Activated CD4-positive, alpha-beta T cell treated with anti-CD3 and anti-CD28 coated beads, Interleukin-10, Interleukin-2, amounts not matched to agents 100 ng/mL and 50 ng/mL, durations not matched to agents 16 hours and 8 hours (primary cell): ENCODE measurements at places on chromosomes 2 and 18.

GRCh38 chr18:44579745-44580144, 100.9 kb upstream of the SETBP1 start:
- no peak for DNase-seq

DNA sequence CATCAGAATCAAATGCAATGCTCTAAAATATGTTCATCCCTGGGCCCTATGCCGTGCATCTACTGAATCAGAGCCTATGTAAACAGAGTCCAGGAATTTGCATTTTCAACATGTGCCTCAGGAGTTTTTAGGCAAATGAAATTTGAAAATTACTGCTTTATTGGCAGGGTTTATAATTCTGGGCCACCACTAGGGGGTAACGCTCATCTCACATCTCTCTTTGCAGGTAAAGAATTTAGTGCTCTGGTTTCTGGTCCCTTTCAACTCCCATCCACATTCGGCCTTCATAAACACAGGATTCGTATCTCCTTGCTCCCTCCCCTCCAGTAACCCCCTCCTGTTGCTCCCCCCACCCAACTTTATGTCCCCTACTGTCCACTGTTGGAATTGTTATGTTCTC, 49.3 kb downstream of the LYPD6B start:
- DNase-seq = no peak

DNA sequence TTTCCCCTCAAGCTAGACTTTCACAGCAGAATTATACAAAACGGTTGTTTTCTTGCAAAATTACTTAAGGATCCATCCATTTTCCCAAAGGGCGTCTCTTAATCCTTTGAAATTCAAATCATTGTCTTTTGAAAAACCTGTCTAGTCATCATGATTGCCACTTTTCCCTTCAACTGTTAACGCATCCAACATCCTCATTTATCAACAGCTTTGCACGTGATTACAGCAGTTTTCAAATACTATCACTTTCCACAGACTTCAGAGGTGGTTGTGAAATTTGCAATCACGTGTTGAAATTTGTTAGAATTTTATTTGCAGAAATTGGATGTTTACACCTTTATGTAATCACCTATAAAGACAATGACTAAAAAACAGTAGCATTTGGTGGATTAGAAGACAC, 304.4 kb upstream of the SLC39A10 start:
- DNase-seq = no peak

- no peak for DNase-seq
Observed at GRCh38 chr2:165815299-165816141, 21.5 kb upstream of the GALNT3 start.

- DNase-seq = no peak
Observed at GRCh38 chr2:38905251-38905650, 15.6 kb downstream of the ARHGEF33 start.

DNA sequence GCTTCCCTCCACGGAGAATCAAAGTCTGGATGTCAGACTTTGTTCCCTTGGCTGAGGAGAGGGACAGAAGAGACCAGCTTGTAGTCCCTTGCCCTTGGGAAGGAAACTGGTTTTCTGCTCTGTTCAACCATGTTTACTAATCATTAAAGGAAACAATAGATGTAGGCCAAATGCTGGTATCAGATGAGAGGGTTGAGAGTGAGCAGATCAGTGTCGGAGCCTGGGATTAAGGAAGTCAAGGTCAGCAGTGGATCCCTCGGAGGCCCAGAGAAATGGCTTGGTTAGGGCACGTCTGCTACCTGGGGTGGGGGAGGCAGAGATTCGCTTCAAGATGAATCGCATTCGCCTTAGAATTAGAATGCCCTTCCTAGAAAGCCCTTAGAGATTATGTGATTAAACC, 109.1 kb downstream of the MYCN start:
- no peak for DNase-seq

DNA sequence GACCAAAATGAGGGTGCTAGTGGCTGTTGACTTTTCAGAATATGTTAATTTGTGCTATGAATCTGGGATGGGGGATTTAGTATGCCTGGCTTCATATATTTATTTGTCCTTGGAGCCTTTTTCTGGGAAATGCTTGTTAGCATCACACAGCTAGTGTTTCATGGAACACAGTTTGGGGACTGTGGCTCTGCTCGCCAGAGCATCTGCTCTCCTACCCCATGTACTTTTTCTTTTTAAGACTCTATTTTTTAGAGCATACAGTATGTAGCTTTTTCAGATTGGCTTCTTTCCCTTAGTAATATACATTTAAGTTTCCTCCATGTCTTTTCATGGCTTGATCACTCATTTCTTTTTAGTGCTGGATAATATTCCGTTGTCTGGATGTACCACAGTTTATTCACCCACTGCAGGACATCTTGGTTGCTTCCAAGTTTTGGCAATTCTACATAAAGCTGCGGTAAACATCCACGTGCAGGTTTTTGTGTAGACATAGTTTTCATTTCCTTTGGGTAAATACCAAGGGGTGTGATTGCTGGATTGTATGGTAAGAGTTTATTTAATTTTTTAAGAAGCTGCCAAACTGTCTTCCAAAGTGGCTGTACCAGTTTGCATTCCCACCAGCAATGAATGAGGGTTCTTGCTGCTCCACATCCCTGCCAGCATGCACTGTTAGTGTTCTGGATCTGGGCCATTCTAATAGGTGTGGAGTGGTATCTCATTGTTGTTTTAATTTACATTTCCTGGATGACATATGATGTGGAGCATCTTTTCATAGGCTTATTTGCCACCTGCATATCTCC, 44.1 kb downstream of the EFR3B start:
- DNase-seq = no peak

DNA sequence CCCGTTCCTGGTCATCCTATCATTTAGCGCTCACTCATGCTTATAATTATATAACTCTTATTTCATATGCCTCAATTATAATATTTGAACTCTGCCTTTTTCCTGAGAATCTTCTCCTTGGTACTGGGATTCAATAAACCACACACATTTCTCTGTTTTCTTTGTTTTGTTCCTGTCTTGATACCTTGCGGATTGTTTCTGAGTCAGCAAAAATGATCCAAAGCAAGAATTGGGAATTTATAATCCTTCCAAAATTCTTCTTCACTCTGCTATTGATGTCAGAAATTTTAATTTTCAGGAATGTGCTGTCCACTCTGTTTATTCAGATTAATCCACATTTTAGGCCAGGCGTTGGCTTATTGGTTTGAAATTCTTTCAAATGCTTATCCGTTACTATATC, 886.0 kb downstream of the SUCLG1 start:
- DNase-seq = no peak

- DNase-seq = no peak
Observed at GRCh38 chr2:118351796-118352195, 263.5 kb downstream of the INSIG2 start.

DNA sequence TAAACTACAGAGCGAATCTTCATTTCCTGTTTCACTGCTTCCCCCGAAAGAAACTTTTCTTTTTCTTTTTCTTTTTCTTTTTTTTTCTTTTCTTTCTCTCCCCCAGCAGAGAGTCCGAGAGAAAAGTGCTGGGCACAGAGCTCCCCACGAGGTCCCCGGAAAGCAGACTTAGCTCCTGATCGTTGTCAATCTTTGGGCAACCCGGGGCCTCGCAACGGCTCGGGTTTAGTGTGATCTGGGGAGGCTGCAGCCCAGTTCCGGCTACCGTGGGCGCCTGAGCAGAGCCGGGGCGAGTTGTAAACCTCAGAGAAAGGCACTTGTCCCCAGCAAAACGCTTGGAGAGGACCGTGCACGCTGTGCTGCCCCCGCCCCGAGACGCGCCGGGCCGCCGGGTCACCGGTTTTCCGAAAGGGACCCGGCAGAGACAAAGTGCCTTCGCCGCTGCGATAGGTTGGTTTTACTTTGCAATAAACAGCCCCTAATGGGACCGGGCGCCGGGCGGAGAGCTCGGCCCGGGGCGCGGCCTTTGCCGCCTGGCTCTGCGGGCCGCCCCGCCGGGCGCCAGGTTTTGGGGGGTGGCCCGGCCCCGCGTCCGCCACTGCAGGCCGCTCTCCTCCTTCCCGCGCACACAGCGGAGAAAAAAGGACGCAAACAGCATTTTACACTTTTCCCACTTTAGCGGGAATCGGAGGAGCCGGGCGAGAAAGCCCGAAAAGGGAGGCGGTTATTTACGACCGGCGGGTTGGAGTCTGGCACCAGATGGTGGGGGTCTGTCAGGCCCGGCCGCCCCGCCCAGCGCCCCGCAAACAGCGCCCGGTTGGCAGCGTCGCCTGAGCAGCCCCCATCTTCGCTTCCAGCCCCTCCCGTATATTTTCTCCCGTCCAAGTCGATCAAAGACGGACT, 136.0 kb downstream of the INSIG2 start:
- DNase-seq = peak; percentile 49

DNA sequence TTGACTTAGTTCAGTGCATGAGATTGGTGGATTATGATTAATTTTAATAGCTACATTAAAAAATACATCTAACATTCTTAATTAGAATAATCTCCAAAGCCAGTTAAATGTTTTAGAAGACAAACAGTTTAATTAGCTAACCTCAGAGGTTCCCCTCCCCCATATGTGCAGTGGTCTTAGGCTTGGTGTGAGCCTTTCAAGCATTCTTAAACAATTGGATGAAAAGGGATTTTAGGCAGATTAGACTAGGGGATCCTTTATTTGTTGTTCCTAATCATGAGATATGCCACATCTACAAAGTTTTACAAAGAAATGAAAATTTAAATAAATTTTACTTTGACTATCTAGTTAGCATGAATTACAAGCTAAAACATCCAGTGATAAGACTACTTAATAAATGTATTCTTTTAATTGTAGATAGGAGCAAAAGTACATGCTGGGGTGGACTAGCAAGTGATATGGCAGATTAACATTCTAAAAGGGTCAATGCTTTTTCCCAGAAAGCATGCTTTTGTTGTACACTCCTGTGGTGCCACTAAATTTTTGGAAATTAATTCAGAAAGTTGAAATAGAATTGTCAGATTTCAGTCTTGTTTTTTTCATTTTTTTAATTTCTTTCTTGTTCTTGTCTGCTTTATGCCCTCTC, 42.7 kb upstream of the OTX1 start:
- no peak for DNase-seq

DNA sequence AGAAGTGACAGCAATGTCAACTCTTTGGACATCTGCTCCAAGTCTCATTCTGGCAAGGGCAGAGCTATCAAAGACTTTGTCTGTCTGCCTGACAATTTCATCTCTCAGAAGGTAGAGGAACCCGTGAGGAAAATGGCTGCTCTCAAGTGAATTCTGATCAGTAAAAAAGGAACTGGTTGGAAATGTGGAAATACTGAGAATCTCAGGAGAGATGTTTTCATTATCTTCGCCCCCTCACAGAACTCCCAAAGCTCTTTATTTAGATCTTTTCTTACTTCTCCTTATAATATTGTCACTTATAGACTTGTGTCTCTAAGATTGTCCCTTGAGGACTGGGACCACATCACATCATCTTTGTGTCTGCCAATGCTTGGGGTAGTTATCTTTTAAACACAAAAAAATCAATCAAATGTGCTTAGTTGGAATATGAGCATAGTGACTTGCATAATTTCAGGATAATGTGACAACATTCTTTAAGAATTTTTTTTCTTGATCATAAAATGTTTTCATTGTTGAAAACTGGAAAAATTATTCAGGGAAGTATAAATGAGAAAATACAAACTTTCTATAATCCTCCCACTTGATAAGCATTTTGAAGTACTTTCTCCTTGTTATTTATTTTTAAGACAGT, 68.2 kb upstream of the ITGB6 start:
- DNase-seq = no peak

- DNase-seq = no peak
Observed at GRCh38 chr18:55546851-55547704, 40.9 kb downstream of the TCF4 start.

DNA sequence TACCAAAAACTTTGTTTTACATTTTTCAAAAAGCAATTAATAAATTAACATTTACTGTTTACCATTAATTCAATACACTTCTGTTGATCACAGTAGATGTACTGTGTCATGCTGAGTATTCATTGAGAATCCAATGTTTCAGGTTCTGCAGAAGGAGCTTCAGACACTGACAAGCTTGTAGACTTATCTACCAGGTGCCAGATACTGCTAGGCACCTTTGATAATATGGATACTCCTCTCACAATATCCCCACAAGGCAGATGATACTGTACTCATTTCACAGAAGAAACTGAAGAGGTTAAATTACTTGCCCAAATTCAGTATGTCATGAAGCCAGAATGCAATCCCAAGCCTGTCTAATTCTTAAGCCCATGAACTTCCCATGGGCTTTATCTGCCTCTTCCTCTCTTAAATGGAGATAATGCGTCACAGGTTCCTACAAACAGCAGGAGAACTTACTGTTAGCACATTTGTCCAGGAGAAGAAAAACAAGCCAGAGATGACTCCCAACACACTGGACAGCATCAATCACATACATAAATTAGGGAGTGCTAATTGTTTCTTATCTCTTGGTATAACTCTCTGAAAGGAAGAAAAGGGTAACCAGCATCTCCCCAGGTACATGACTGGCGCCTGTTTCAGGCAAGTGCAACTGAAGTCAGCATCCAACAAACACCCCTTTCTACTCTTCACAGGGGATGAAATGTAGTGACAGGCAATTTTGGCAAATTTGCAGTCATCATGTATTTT, 27.4 kb downstream of the ITSN2 start:
- no peak for DNase-seq

DNA sequence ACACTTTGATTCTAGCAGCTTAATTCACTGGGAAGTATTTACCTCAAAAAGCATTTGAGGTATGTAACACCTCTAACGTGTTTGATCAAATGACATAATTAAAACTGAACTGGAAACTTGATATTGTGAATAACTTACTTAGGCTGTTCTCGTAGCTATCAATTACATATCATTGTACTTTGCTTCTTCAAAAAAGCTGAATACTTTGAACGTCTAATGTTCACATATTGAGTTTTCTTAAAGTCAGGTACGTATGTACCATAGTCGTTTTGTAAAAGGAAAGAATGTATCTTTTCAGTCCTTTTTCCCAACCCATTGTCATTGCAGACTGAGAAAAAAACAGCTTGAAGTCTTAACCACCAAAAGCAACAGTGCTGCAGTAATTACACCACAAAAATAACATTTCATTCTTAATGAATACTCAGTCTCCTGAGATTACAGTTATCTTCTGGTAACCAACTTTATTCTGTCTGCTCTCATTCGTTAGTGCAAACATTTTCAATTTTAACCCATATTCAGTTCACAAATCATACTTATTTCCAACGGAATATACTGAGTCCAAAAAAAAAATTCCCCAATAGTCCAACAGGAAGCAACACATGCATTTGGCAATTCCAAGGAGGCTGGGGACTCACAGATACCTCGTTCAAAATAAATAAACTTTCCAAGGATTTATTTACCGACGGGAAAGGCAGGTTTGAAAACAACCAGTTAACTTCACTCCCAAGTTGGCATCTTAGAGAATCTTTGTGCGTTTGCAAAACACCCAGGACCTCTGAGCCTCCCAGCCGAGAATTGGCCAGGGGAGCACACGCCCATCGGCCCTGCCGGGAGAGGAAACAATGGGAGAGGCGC, 1.1 kb downstream of the CHN1 start:
- peak; percentile 11 for DNase-seq

GRCh38 chr2:160063879-160064612, 1.6 kb upstream of the PLA2R1 start:
- DNase-seq = no peak

DNA sequence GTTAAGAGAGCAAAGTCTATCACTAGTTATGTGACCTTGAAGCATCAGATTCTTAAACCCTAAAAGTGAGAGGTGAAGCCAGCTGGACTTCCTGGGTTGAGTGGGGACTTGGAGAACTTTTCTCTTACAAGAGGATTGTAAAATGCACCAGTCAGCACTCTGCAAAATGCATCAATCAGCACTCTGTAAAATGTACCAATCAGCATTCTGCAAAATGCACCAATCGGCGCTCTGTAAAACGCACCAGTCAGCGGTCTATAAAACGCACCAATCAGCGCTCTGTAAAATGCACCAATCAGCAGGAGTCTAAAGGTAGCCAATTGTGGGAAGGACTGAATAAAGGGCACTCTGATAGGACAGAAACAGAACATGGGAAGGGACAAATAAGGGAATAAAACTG, 291.6 kb upstream of the FAM98A start:
- no peak for DNase-seq
